ENCODE measurements at places on chromosomes 5 and 9.

- no peak for DNase-seq
These were observed 81.4 kb upstream of the COL5A1 start for GRCh38 chr9:134560206-134560605.

DNA sequence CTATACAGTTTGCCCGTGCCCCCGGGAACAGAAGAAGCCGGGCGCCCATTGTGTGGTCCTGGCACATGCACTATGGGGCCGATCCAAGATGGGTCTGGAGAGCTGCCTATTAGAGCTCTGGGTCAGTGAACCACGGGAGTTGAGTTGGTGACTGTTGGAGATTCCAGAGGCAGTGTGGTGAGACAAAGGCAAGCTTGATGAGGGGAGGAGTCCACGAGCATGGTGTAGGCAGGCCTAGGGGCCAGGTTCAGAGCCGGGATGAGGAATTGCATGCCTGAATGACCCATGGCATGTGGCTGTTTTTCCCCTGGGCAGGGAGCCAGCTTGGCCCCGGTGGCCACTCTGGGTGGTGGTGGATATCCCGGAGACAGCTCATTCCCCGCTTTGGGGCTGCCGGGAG is 84.4 kb upstream of the STC2 start:
- no peak for DNase-seq

GRCh38 chr9:109787735-109788134 is 7.7 kb downstream of the PALM2AKAP2 start:
- no peak for DNase-seq

DNA sequence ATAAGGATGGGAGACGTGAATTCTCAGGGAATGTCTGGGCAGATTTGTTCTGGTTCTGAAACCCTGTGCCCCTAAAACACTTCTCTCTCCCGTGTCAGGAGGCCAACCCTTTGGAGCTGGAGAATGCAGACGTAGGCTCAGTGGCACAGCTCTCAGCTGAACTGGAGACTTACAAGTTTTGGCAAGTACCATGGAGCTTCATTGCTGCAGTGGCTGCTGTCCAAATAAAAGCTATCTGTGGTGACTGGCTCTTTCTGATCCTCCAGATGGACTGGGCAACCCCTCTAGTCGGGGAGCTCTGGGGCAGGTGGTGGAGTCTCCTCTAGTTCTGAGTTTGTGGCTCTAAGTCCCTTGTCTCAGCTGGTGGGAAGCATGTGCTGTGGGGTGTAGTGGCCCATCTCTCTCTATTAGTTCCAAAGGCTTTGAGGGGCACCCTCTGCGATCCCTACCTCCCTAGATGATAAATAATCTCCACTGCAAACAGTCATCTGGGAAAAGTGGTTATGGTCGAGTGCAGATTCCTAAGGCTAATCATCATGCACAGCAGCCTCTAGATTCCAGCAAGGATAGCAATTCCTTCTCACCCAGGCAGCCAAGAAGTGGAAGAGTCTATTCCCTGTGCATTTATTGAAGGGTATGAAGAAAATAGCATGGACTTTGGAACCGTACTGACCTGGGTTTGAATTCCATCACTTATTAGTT is 204.2 kb upstream of the KLF4 start:
- no peak for DNase-seq

GRCh38 chr5:149047462-149047861 is 15.4 kb downstream of the SH3TC2 start:
- no peak for DNase-seq

- DNase-seq = no peak
These were observed 117.1 kb downstream of the EGFLAM start for GRCh38 chr5:38375423-38375822.

DNA sequence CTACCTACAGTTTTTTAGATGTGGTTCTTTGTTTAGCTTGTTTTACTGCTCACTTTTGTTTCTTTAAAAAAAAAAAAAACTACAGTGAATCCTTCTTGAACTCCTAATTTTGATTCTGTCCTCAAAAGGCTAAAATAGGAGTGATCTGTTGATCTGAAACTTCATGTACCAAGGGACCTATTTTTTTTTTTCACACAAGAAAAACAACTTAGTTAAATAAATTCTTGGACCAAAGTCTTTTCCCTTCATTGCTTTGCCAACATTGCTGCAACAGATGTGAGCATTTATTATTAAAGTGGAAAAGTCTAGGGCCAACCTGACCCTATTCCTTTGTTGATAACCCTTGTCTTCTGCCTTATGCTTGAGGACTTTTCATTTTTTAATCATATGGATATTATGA is 236.8 kb downstream of the ARHGEF28 start:
- no peak for DNase-seq

GRCh38 chr5:114208588-114208987 is 153.3 kb upstream of the KCNN2 start:
- DNase-seq = no peak

DNA sequence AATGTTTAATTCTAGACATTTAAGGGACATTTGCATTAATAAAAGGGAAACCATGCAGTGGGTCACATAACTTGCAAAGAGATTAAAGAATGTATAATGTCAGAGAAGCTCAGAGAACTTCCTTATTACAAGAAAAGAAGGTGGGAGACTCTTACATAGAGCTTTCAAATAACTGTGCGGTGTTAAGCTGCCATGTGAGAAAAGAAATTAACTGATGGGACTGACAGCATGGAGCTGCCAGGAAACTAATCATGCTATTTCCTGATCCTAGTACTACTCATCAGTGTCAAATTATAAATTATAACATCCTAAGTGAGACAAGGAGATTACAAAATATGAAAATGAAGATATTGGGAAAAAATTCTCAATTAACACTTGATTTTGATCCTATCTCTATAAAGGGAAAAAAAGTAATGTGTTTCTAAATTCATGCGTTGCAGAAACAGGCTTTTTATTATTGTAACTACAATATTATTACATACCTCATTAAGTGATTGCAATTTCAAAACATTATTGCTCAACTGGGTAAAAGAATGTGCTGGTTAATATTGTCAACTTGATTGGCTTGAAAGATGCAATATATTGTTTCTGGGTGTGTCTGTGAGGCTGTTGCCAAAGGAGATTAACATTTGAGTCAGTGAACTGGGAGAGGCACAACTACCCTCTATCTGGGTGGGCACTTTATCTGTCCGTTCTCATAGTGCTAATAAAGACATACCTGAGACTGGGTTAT is 609.5 kb upstream of the NUDT12 start:
- no peak for DNase-seq

GRCh38 chr9:86948074-86948929 is 996 bp upstream of the GAS1 start:
- peak; percentile 63 for DNase-seq

DNA sequence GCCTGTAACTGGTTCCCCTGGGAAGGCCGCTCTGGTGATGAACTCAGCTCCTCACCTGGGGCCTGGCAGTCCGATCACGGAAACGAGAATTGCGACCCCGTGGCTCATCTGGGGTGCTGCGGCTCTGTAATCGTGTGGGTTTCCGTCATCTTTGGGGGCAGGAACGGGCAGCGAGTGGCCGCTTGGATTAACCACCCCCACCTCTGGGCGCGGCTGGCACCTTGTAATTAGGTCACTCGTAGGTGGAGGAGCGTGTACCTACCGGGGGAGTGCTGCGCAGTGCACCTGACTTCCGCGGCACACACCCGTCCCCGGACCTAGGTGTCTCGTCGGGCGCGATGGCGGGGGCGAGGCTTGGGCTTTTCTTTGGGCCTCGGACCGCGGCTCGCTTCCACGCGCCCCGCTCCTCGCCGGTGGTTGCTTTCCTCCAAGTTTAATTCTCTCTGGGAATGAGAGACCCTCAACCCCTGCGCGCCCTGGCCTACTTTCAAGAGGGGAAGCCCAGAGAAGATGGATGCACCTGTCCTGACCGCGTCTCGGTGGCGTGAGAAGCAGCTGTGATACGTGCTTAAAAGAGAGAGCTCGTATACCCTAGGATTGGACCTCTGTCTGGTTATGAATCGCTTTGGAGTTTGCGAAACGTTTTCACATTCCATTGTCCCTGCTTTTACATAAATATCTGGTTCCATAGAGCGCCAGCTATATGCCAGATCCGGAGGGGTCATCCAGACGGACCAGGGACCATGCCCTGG is 744 bp upstream of the PPP2CA start:
- DNase-seq = peak; percentile 83

GRCh38 chr9:113657765-113658544 is 194.4 kb downstream of the RGS3 start:
- peak; percentile 75 for DNase-seq

DNA sequence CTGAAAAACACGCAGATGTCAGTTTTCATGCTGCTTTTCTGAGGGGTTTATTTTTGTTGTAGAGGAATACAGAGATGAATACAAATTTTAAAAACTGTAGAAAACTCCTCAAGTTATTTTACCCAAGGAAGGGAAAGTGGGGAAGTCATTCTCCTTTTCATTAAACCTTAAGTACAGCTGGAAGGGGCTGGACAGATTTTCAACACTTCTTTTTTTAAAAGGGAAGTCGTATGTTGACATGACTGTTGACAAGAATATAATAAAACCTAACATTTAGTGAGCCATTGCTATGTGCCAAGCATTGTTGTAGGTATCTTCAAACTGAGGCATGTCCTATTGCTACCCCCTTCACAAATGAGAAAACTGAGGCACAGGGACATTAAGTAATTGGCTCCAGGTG is 235.7 kb upstream of the ELL2 start:
- no peak for DNase-seq

GRCh38 chr9:124455820-124456219 is 5.6 kb downstream of the ADGRD2 start:
- no peak for DNase-seq

DNA sequence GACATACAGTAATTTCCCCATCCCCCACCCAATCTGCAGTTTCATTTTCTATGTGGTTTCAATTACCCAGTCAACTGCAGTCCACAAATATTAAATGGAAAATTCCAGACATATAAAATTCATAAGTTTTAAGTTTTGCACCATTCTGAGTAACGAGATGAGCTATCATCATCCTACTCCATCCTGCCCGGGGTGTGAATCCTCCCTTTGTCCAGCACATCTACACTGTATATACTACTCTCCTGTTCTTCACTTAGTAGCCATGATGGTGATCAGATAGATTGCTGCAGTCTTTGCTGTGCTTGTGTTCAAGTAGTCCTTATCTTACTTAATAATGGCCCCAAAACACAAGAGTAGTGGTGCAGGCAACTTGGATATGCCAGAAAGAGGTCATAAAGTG is 11.3 kb downstream of the OXCT1 start:
- no peak for DNase-seq

- DNase-seq = no peak
These were observed 14.8 kb upstream of the FAM174A start for GRCh38 chr5:100520348-100520747.

GRCh38 chr5:131436081-131436480 is 172.2 kb downstream of the CDC42SE2 start:
- no peak for DNase-seq

GRCh38 chr9:98236901-98237487 is 18.5 kb downstream of the TBC1D2 start:
- no peak for DNase-seq

- no peak for DNase-seq
These were observed 726.5 kb upstream of the RIOK2 start for GRCh38 chr5:97909541-97909940.
